ENCODE measurements at places on chromosomes 7 and 10.
A peak's percentile ranks its signal among the peaks of the same experiment; 100 is the strongest.

- DNase-seq, result peak; percentile 77
Observed at GRCh38 chr7:142391191-142391992, 133.5 kb upstream of the PRSS58 start.

- DNase-seq, result no peak
Observed at GRCh38 chr7:84949501-84949900, 237.4 kb downstream of the SEMA3D start.

DNA sequence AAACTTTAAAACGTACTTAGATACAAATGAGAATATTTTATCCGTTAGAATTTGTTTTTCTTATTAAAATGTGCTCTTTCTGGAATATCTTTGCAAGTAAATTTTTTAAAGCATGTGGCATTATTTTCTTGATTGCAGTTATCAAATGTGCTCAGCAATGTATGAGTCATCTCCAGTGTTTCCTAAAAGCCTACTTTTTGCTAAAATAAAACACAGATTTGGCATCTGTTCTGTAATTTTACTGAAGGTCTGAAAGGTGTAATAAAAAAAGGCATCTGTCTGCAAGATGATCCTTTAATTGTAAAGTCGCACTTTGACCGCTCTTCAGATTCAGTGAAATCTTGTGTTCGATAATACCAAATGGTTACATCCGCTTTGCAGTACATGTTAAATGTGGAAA lies 3.4 kb downstream of the GNAT3 start:
- DNase-seq, result no peak

DNA sequence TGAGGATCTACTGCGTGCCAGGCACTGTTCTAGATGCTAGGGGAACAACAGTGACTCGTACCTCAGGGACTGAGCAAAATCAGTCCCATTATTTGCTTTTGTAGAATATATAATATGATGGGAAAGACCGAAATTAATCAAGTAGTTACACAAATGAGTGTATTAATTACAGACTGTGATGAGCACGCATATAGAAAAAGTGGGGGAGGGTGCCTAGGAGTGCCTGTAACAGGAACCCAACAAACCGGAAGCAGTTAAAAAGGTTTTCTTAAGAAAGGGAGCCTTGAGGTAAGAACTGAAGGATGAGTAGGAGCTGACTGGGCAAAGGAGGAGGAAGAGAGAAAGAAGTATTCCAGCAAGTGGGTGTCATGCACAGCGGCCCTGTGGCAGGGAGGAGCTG lies 28.2 kb upstream of the IL6 start:
- no peak for DNase-seq

- no peak for DNase-seq
Observed at GRCh38 chr7:103752995-103753394, 236.5 kb downstream of the RELN start.

GRCh38 chr7:153322991-153323390 lies 563.4 kb downstream of the ACTR3B start:
- no peak for DNase-seq

GRCh38 chr10:49294731-49295130 lies 4.2 kb upstream of the C10orf71 start:
- no peak for DNase-seq

DNA sequence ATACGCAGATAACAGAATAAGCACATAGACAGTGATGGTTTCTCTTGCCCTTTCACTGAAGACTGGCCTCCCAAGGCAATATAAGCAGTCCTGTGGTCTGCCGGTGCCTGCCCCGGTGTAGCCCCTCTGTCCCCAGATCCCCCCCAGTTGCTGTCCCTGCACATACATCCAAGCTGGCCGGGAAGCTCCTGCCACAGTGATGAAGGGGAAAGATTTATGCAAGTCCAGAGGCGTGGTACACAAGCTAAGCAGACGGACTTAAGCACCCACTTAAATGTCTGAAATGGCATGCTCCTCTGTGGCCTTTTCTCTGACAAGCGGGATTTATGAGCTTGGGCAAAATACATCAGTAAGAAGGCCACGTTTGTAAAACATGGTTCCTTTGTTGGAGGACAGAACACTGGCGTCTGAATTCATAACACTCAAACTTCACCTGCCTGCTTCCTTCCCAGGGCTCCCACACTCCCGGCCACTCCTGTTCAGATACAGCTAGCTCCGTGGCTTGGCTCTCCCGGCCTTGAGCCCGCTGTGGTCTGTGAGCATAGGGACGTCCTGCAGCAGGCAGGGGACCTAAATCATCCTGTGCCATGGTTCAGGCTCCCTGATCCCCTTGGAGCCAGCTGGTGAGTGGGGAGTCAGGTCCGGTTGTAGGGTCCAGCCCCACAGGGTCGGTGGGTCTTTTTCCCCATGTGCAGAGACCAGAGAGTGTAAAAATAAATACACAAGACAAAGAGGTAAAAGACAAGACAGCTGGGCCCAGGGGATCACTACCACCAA lies 61.7 kb upstream of the PPP2R2D start:
- DNase-seq, result peak; percentile 42

DNA sequence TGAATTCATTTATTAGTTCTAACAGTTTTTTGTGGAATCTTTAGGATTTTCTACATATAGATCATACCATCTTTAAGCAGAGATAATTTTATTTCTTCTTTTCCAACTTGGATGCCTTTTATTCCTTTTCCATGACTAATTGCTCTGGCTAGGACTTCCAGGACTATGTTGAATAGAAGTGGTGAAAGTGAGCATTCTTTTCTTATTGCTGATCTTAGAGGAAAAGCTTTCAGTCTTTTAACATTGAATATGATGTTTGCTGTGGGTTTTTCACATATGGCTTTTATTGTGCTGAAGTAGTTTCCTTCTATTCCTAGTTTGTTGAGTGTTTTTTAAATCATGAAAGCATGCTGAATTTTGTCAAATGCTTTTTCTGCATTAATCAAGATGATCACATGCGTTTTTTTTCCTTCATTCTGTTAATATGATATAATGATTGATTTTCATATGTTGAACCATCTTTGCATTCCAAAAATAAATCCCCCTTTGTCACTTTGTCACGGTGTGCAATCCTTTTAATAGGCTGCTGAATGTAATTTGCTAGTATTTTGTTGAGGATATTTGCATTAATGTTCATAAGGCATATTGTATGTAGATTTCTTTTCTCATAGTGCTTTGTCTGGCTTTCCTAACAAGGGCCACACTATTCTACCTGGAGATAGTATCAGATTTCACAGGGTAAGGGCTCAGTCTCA lies 92.9 kb downstream of the ZNF467 start:
- DNase-seq, result no peak

GRCh38 chr10:48470893-48471805 lies 133.7 kb downstream of the ARHGAP22 start:
- peak; percentile 38 for DNase-seq

DNA sequence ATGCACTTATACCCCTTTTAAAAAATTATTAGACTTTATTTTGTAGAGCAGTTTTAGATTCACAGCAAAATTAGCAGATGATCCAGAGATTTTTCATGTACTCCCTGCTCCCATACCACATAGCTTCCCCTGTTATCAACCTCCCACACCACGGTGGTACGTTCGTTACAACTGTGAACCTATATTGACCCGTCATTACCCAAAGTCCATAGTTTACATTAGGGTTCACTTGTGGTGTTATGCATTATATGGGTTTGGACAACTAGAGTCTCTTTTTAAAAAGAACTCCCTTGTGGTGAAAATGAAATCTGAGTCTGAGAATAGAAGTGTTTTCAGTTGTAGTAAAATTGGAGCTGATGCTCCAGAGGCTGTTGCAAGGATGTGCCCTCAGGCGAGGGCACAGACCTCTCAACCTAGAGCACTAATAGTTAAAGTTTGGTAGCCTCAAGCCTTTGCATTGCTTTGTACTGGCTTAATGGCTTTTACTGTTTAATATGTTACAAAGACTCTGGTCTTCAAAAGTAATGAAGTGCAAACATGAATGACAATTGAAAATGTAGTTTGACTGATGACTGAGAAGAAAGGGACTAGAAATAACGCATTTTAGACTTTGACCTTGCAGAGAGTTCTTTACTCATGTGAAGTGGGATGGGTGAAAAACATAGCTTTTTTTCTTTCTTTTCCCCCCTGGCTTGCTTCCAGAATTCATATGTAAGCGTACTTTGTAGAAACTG lies 30.6 kb upstream of the CSTF2T start:
- no peak for DNase-seq

DNA sequence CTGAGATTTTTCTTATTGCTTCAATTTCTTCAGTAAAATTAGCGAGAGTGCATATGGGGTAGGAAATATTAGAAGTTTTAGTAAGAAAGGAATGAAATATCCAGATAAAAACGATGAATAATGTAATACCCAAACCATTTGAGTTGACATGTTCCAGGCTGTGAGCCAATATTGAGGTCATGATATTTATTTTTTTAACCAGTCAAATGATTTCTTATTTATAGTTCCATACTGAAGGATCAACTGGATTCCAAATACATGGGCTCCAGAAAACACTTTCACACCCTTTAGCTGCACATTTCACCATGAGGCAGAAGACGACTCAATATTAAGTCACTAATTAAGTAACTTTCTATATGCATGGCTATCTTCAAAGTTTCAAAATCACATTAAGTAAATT lies 312.5 kb downstream of the PPP1R3A start:
- no peak for DNase-seq

DNA sequence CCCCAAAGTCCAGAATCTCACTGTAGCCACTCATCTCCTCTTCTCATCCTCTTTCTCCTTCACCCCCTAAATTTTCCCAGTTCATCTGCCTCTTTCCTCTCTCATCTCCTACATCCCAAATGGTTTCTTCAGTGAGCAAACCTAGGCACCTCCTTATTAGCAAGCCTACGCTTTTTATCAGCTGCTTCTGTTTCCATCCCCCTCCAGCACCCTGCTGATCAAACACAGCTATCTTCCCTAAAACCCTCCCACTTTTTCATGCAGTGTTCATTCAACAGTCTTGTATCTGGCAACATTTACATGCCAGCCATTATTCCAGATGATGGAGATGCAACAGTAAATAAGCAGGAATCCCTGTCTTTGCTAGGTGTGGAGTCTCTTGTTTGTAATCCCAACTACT lies 3.3 kb upstream of the ABRAXAS2 start:
- no peak for DNase-seq

GRCh38 chr10:18216482-18216881 lies 76.3 kb downstream of the CACNB2 start:
- DNase-seq, result no peak

DNA sequence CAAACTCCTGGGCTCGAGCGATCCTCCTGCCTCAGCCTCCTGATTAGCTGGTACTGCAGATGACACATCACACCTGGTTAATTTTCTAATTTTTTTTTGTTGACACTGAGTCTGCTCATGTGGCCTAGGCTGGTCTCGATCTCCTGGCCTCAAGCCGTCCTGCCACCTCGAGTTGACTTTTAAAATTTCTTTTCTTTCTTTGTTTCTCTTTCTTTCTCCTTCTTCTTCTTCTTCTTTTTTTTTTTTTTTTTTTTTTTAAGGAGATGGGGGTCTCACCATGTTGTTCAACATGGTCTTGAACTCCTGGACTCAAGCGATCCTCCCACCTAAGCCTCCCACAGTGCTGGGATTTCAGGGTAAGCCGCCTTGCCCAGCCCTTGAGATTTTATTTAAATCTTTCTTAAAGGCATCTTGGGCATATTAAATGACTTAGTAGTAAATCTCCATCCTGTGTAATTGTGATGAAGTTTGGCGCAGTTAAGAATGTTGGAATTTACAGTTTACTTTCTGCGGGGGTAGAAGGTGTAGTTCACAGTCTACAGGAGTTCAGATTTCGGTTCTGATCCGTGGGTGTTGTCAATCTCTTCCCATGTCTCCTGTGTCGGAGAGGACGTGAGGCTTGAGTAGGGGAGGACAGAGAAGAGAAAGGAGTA lies 1.0 kb upstream of the ITGA8 start:
- DNase-seq, result no peak

DNA sequence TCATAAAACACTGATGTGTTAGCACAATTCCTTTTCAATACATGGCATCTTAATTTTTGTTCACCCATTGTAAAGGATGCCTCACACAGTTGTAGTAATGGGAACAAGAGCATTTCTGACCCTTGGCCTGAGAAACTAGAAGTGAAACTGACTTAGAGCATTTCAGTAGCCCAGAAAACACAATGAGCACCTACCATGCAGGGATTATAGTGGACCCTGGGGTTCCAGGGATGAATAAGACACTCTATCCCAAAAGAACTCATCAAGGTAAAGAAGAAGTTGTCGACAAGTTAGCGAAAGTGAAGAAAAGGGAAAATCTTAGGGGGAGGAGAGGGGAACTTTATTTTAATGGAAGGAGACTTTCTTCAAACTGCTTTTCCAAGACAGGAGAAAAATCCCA lies 125.6 kb downstream of the NT5C2 start:
- no peak for DNase-seq

DNA sequence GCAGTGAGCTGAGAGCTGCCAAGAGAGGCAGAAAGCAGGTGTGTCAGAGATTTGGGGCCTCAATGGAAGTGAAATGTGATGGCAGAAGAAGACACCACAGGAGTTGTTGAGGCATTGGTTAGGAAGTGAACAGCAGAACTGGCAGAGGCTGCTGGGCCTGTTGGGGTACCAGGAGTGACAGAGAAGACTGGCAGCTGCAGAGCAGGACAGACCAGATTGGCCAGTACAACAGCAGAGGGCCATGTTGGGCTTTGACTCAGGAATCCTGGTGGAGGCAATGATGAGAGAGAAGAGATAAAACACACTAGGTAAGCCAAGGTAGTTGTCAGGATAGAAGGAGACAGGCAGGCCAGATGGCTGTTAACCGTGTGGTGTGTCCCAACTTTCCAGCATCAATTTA lies 19.9 kb upstream of the HERPUD2 start:
- DNase-seq, result no peak

GRCh38 chr10:21114683-21115082 lies 217.6 kb upstream of the NEBL start:
- no peak for DNase-seq

- no peak for DNase-seq
Observed at GRCh38 chr7:3537210-3537875, 236.3 kb downstream of the SDK1 start.

- no peak for DNase-seq
Observed at GRCh38 chr10:26494018-26494417, 55.9 kb downstream of the APBB1IP start.

DNA sequence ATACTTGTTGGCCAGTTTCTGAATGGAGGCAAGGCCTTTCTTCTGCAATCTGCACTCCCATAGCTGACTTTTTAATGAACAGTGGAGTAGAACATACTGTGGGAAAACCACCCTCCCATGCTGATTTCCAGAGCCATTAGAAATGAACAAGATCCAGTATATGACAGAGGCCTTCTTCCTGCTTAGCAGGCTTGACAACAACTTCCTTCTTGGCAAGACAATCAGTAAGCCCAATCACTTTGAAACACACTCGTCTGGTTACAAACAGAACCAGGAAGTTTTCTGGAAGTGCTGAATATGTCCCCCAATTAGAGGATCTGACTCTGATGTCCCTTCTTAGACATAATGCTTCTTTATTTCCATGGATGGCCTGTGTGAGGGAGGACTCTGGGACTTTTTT lies 103.4 kb downstream of the SAMD9 start:
- no peak for DNase-seq

DNA sequence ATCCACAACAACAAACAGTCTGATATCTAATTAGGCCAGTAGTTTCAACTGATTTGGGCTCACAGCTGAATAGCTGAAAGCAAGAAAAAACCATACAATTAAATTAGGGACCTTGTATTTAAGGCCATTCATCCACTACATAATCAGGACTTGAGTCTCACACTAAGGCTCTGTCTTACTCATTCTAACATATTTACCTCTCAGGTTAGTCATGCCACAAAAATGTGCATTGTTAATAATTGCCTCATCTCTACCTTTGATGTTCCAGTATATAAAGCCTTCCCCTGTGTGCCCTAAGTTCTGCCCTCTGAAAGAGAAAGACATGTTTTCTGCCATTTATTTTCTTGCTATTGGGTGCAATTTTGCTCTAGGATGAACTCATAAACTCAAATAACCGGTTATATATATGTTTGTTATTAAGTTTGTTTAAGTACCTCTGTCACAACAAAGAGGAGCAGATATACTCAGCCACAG lies 5.3 kb upstream of the C1GALT1 start:
- DNase-seq, result no peak

Data from activated effector memory CD4-positive, alpha-beta T cell treated with anti-CD3 and anti-CD28 coated beads, Interleukin-2, amount 50 U/mL, for 16 hours (primary cell).